Naive thymus-derived CD8-positive, alpha-beta T cell (primary cell): ENCODE measurements at places on chromosomes 7 and 10. TPM values are rescaled to one million over a fixed set of nuclear protein-coding genes. Genes with fewer than 3 reads are reported as not detected.

- no peaks in the 10 kb centered on the region for H3K27me3 ChIP-seq
- DNase-seq, result no peak
- H3K4me1 ChIP-seq, result peaks cover 37% of the 10 kb centered on the region
- peaks cover 6% of the 10 kb centered on the region for H3K36me3 ChIP-seq
- H3K4me3 ChIP-seq, result peak overlapping the region; percentile 57
These were observed 1.8 kb upstream of the IFIT1 start for GRCh38 chr10:89390476-89391225.

DNA sequence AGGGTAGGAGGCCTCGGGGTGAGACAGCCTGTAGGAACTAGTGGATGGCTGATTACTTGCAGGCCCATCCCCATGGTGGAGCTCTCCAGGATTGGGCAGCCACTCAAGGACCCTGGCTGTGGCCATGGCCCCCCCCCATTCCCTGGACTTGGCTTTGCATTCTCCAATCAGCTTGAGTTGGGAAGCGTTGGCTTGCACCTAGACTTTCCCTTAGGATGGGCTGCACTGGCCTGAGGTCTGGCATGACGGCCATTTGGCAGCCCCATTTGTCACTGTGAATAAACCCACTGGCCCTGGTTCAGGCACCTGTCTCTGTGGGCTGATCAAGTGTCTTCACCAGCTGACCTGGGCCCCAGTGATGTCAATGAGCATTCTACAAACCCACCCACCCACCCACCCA lies 41.4 kb downstream of the RAMP3 start:
- peaks cover 2% of the 10 kb centered on the region for H3K4me1 ChIP-seq
- H3K27me3 ChIP-seq, result peaks cover 11% of the 10 kb centered on the region
- no peaks in the 10 kb centered on the region for H3K36me3 ChIP-seq

- no peak for DNase-seq
- peaks cover under 1% of the 10 kb centered on the region for H3K4me1 ChIP-seq
- no peaks in the 10 kb centered on the region for H3K27me3 ChIP-seq
- H3K4me3 ChIP-seq, result no peak overlapping the region
- no peaks in the 10 kb centered on the region for H3K36me3 ChIP-seq
These were observed 9.3 kb upstream of the CRCP start for GRCh38 chr7:66105263-66105748.

DNA sequence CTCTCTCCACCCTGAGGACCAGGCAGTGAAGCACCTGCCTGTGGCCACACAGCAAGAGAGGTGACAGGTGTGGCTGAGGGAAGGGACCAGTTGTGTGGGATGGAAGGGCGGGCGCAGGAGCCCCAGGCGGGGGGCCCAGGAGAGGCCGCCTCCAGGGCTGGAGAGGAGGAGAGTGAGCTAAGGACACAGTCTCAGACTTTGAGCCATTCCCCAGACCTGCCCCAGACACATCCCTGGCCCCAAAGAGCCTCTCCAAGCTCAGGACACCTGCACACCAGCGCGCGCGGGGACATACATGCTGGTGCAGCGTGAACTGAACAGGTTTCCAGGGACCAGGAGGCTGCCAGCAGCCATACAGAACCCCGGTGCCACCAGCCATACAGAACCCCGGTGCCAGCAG lies 237.3 kb downstream of the MAD1L1 start:
- H3K4me1 ChIP-seq, result peaks cover 7% of the 10 kb centered on the region
- peaks cover 3% of the 10 kb centered on the region for H3K36me3 ChIP-seq
- no peak overlapping the region for H3K4me3 ChIP-seq
- no peaks in the 10 kb centered on the region for H3K27me3 ChIP-seq
- DNase-seq, result no peak

DNA sequence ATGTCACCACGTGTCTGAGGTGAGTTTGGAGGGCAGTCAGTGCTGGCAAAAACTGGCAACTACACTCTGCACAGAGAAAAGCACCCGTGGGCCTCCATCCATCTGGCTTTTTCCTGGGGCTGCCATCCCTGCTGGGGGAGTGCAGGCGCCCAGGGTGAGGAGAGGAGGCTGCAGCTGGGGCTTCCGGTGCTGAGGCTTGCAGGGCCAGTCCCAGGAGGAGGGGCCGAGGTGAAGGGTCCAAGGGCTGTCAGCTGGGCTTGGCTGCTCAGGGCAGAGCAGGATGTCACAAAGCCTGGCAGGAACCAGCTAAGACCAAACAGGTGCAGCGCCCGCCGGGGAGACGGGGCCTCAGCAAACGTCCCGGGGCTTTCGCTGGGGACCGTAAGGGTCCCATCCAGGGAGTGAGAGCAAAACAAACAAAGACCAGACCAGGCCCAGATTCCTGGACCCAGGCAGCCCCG lies 77.2 kb downstream of the CFAP46 start:
- no peak for DNase-seq
- H3K36me3 ChIP-seq, result no peaks in the 10 kb centered on the region
- peaks cover 30% of the 10 kb centered on the region for H3K27me3 ChIP-seq
- H3K4me3 ChIP-seq, result no peak overlapping the region

FGL2 gene
- polyA plus RNA-seq, result 3.1 TPM
